ENCODE measurements at places on chromosomes 6 and 20.

DNA sequence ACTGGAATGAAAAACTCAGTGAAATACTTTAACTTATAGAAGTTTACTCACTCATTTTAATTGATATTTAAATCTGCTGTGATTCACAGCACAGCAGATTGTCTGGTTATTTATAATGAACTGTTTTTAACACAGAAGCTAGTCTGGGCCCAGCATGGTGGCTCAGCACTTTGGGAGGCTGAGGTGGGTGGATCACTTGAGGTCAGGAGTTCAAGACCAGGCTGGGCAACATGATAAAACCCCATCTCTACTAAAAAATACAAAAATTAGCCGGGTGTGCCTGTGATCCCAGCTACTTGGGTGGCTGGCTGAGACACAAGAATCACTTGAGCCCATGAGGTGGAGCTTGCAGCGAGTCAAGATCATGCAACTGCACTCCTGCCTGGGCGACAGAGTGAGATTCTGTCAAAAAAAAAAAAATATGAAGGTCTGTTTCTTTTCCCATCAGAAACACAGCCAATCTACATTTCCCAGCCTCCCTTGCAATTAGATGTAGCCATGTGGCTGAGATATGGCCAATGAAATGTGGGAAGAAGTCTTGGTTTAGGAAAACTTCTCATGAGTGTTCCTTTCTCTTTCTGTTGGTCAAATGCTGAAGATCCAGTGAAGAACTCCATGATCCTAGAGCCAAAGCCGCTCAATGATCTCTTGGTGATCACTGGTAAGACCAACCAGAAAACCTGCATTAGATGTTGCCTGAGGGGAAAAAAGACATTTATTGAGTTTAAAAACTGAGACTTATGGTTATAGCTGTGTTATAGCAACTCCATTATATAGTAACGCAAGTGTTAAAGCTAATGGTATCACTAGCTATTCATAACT lies 31.3 kb upstream of the BTN3A2 start:
- DNase-seq, result no peak

DNA sequence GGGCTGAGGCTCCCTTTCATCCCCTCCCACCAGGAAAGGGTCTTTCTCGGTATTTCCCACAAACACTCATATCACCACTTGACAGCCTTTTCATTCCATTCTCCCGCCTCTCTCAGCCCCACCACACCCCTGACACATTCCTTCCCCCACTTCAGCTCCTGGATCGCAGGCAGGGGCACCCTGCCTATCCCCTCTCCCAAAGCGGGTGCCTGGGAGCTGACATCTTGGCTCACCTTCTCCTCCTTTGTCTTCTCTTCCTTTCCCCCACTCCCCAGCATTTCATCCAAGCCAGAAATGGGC lies 10.2 kb upstream of the VEGFA start:
- no peak for DNase-seq

DNA sequence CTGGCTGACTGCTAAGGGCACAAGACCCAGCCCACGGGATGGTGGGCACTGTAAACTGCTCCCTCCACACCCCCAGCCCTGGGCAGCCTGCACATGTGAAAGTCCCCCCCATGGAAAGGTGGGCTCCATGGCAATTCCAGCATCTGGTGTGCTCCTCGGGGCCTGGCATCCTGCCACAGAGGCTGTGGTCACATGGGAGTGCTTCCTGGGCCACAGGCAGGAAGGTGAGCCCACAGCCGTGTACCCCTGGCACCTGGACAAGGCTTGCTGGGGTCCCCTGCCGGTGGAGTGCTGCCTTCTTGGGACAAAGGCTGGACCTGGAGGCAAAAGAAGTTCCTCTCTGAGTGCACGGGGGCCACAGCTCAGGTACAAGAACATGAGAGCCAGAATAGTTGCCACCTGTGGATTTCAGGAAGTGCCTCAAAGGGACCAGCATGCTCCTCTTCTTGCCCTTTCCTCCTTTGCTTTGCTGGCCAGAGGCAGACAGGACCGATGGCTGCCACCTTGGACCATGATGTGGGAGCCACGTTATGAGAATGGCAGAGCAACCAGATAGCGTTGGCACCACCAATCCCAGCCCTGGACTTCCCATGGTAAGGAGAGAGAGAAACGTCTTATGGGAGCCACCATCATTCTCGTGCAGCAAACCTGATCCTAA lies 120.2 kb upstream of the MLN start:
- peak; percentile 42 for DNase-seq

DNA sequence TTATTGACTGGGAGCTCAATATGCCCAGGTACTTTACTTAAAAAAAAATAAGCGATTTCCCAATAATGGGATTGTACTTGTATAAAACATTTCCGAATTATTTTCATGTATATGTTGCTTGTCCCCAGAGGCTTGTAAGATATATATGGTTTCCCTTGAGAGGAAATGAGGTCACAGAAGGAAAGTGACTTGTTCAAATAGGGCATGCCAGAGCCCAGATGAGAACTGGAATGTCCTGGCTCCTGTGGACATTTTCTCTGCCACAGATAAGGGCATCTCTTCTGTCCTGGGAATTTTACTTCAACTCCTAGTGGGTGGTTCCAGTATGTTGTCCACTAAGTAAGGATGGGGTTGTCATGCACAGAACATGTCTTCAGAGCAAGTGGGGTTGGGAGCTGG lies 63.0 kb downstream of the LYRM2 start:
- no peak for DNase-seq

DNA sequence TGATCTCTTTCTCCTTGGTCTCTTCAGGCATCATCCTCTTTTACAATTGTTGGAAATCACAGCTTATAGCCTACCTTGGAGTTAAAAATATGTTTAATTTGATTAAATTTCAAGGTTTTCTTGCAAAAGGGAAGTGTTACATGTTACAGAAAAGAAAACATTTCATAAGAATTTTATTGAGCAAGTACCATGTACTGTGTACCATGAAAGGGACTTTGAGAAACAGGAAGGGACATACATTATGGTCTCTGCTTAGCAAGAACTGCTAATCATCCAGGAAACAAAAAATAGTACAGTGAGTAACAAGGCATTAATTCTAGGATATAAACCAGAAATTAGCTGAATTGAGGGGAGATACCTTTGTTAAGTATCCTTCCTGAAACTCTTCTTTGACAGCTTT lies 145.3 kb upstream of the SPACA1 start:
- no peak for DNase-seq

DNA sequence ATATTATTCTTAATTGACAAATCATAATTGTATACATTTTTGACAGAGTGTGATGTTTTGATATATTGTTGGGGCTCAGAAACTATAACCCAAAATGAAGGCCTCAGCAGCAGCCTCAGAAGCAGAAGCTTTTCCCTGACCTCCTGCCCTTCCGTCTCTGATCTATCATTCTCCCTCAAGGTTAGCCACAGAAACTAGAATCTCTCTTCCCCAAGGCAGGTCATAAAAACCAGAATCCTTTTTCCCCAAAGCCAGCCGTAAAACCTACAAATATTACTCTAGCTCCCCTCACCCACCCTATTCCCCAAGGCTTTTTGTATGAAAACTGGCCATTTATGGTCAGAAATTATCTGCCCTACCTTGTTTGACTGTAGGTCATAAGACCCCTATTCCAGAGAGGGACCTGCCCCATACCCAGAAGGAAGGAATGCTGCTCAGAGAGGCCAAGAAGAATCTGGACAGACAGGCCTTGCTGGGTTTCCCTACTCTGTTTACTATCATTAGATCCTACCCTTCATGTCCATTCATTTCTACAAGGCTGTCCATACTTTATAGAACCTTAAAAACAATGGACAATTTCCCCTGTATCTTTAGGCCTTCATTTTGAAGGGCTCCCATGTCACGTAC lies 14.5 kb downstream of the OR2B2 start:
- DNase-seq, result no peak

GRCh38 chr6:85676086-85676729 lies 33.5 kb upstream of the SYNCRIP start:
- no peak for DNase-seq

DNA sequence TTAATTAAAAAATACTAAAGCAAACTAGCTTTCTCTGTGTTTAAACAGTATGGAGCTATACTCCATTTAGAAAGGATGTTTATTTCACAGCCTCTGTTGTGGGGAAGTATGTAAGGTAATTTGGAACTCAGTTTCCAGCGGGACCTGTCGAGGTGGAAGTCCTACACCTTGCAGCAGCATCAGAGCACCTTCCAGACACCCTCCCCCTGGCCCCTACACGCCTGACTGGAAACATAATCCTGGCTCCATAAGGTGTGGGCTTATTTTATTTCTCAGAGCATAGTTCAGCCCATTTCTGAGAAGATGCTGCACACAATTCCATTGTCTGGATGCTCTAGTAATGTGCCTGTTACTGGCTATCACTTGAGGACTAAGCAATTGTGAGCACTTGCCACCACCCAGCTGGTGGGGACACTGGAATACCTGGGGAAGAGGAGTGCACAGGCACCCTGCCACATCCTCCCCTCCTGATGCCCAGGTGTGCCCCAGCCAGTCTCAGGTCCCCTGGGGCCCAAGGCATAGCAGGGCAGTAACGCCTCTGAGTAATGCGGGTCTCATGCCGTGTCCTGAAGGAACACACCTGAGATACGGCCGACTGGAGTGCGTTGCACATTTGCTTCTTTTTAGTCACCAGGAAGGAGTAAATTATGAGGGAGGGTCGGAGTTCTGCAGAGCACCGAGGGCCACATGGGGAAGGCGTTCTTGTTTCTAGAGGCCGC lies 556.5 kb downstream of the QKI start:
- DNase-seq, result no peak

GRCh38 chr20:46260480-46260879 lies 47.8 kb downstream of the CDH22 start:
- no peak for DNase-seq

DNA sequence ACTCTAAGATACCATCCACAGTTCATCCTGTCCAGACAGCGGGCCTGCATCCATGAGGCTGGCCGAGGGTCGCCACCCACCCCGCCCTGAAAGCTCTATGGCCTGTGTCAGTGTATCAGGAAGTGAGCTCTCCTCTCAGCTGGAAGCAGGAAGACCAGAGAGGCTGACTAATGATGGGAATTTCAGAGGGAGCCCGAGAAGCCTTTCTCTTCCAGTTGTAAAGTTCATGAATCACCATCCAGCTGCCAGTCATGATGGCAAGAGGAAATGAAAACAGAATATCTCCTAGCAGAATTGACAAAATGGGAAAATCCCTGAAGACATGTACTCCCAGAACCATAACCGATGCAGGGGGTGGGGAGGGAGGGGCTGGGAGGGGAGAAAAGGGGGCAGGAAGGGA lies 109.6 kb upstream of the RPS6KA2 start:
- DNase-seq, result no peak

All from DMS79 treated with DMSO at 0.1 percent for 48 hours (cell line).